ENCODE measurements at places on chromosomes 3 and 15. TPM values are rescaled to one million over a fixed set of nuclear protein-coding genes. Genes with fewer than 3 reads are reported as not detected.

PCBP4 gene
- 40.0 TPM for polyA plus RNA-seq

GRCh38 chr3:13420045-13420830, at the start of gene NUP210:
Gene NUP210 (minus strand): TSS chr3:13420322. CDS start chr3:13420226, 96 bp downstream.
- no peak for DNase-seq

GRCh38 chr3:71536376-71536965, 47.1 kb downstream of the FOXP1 start:
- no peak for DNase-seq

GRCh38 chr3:40414270-40414669, 27.3 kb downstream of the ENTPD3 start:
- DNase-seq = no peak

LRRC2 gene
- polyA plus RNA-seq = 0.34 TPM

DNA sequence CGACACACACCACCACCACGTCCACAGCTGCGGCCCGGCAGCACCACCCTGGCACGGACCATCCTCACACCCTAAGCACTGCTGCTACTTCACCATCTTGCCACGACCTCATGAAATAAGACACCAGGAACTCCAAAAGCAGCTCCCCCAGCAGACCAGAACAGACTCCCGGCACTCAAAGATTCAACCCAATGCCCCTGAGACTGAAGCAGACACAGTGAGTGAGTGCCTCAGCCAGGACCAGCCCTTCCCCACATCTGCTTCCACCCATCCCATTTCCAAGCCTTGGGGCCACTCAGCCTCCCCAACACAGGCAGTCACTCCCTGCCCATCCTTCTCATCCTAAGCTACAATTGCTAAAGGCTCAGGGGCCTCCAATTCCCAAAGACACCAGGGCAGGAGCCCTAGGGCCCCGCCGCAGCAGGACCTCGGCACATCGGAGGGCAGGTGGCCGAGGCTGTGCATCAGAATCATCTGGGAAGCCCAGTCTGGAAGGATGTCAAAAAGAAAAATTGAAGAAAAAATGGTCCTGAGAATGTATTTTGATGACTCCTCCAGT, 18.4 kb upstream of the OCA2 start:
- DNase-seq = no peak

ALPK3 gene
- polyA plus RNA-seq = 0.02 TPM

DNA sequence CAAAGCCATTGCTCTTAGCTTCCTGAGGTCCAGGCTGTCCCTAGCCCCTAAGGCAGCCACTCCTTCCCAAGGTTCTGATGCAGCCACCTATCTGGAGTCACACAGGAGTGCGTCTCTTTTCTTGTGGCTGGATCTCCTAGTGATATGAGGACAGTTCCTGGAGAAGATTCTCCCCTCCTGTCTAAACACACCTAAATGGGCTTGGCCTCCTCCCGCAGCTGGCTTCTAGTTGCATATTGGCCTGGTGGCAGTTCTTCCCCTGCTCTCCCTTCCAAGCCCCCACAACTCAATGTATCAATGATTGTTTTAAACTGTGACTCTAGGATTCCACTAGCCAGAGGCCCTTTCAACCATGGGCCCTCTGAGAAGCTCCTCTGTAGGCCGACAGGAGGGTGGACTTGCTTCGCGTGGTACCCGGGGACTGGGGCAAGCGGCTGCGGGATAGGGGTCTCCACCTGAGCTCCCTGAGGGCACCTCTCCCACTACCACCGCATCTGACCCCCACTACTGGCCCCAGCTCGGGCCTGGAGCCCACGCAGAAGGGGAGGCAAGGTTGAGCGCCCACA, 1.4 kb downstream of the ITGA11 start:
- no peak for DNase-seq

DNA sequence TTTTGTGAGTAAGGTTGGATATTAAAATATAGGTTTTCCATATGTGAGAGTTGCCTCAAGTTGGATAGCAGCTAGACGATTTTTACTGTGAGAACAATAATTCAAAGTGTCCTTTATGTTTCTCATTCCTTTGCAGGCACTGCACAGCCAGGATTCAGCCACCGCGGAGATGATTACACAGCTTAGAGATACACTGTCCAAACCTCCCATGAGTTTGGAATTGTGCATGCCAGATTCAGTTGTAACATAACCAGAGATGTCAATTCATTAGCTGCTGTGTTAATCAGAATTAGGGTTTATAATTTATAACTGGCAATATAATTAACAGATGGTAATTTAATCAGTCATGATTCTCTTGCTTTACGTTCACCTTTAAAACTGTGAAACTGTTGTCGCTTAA, 132.3 kb downstream of the GABRB3 start:
- DNase-seq = no peak

DNA sequence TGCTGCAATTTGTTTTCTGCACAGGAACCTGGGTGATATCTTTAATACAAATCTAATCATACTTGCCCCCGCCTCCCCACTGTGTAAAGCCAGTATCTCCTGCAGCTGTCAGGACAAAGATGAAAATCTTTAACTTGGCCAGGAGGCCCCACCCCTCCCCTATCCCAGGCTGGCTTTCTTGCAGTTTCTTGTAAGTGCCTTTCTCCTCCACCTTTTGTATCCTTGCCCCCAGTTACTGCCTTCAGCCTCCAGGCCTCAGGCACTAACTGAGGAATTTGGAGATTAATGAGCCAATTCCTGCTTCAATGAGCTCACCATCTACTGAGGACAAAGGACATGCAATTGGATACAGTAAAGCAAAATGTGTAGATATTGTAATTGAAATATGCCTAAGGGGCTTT, 6.5 kb downstream of the GCSAM start:
- DNase-seq = no peak

DNA sequence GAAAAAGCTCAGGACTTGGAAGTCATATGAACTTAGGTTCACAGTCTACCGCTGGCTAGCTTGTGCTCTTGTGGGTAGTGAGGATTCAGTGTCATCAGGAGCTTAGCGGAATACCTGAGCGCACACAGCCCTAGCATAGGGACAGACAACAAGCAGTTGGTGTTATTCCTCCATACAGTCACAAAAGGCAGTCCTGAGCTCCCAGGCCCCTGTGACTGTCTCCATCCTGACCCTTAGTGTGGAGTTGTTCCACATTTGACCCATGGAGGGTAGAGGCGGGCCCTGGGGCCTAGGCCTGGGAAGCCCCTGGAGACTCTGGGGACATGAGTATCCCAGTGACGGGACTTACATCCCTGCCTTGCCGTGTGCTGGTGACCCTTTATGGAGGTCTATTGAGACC, 131.5 kb upstream of the PLXNA1 start:
- DNase-seq = no peak

CPA3 gene
- polyA plus RNA-seq = not detected

All from foreskin keratinocyte (primary cell).